A375 (cell line): ENCODE measurements at places on chromosomes 5 and 9. TPM values are rescaled to one million over a fixed set of nuclear protein-coding genes. Genes with fewer than 3 reads are reported as not detected.

Gene GABRB2
- not detected in 2 replicates for total RNA-seq

Gene CCDC152
- 0.23 and 0.27 TPM in 2 replicates for total RNA-seq

Gene DBH
- not detected in 2 replicates for total RNA-seq

Gene PNPLA7
- 1.3 and 1.8 TPM in 2 replicates for total RNA-seq

Gene MAMDC4
- total RNA-seq, result 3.6 TPM in 2 replicates

Gene FAM163B
- total RNA-seq, result not detected in 2 replicates

Gene SPINK1
- total RNA-seq, result not detected in 2 replicates

Gene TNFSF8
- not detected in 2 replicates for total RNA-seq

Gene PCDHGC5
- total RNA-seq, result 1.1 and 1.3 TPM in 2 replicates

Gene DRD1
- total RNA-seq, result not detected in 2 replicates

Gene INSL4
- not detected in 2 replicates for total RNA-seq

Gene PRR16
- total RNA-seq, result 2.3 and 2.6 TPM in 2 replicates

Gene CCL28
- total RNA-seq, result 11.1 and 12.3 TPM in 2 replicates

Gene IRGM
- not detected in 2 replicates for total RNA-seq

Gene BTNL8
- total RNA-seq, result 0.57 and 0.72 TPM in 2 replicates

Gene NR6A1
- total RNA-seq, result 1.6 and 2.9 TPM in 2 replicates

Gene AP3S1
- total RNA-seq, result 148 and 180 TPM in 2 replicates

Gene HACD4
- total RNA-seq, result not detected in 2 replicates

Gene CYLC2
- total RNA-seq, result not detected in 2 replicates

Gene PTGDS
- 1.4 TPM in 1 of 2 replicates, not detected in the other for total RNA-seq

Gene DMGDH
- not detected in 2 replicates for total RNA-seq

Gene IFNA2
- not detected in 2 replicates for total RNA-seq

Gene GRM6
- total RNA-seq, result not detected in 2 replicates

Gene PCDHGA11
- total RNA-seq, result 0.30 and 0.96 TPM in 2 replicates

Gene PCDHA3
- total RNA-seq, result 1.6 and 2.5 TPM in 2 replicates

Gene HABP4
- total RNA-seq, result 7.7 and 8.8 TPM in 2 replicates

Gene SLC6A19
- not detected in 2 replicates for total RNA-seq
